Activated CD8-positive, alpha-beta memory T cell treated with anti-CD3 and anti-CD28 coated beads, Interleukin-2, amount 10 ng/mL, durations not matched to agents 7 days and 5 days (primary cell): ENCODE measurements at places on chromosomes 7 and 10. TPM values are rescaled to one million over a fixed set of nuclear protein-coding genes. Genes with fewer than 3 reads are reported as not detected.

- DNase-seq, result no peak
These were observed 58.5 kb downstream of the BEND7 start for GRCh38 chr10:13470270-13470669.

- no peak for DNase-seq
These were observed 33.6 kb downstream of the WASL start for GRCh38 chr7:123715198-123715597.

DNA sequence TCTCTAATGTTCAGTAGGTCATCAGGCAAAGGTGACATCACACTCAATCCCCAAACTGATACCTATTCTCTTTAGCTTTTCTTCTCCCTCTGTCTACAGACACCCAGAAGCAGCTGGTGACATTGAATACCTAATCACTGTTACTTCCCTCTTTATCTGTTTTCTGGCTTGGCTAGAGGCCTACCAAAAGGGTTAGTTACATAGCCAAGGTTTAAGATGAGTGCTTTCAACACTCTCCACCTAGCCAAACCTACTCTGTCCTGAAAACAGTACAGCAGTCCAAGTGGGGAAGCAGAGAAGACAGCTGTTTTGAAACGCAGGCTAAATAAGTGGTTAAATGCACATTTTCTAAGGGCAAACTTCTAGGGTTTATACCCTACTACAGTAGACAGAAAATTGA lies 39.4 kb downstream of the CCNJ start:
- DNase-seq, result no peak

DNA sequence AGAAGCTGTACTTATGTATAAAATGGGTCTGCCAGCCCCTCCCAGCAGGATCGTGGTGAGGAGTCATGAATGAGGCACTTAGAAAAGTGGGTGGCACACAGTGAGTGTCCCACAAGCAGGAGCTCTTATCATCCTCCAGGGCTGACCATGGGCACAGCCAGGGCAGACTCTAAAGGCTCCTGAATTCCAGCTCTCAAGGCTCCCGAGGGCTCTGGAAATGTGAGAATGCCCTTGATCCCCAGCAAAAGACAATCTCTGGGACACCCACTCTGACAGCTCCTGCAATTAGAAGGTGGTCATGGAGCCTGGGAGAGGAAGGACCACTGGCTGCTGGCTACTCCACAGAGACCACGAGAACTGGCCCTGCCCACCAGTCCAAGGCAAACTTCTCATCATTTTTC lies 1.6 kb downstream of the VSTM4 start:
- no peak for DNase-seq

Gene CABCOCO1
- total RNA-seq, result not detected

Gene EVX1
- total RNA-seq, result not detected

Gene FGFR2
- total RNA-seq, result 0.09 TPM

DNA sequence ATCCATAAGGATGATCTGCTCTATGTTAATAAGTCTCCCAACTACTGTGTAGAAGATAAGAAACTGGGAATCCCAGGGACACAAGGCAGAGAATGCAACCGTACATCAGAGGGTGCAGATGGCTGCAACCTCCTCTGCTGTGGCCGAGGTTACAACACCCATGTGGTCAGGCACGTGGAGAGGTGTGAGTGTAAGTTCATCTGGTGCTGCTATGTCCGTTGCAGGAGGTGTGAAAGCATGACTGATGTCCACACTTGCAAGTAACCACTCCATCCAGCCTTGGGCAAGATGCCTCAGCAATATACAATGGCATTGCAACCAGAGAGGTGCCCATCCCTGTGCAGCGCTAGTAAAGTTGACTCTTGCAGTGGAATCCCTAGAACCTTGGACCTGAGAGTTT lies 10.3 kb downstream of the WNT16 start:
- no peak for DNase-seq
